ENCODE measurements at places on chromosomes 2 and 18.

DNA sequence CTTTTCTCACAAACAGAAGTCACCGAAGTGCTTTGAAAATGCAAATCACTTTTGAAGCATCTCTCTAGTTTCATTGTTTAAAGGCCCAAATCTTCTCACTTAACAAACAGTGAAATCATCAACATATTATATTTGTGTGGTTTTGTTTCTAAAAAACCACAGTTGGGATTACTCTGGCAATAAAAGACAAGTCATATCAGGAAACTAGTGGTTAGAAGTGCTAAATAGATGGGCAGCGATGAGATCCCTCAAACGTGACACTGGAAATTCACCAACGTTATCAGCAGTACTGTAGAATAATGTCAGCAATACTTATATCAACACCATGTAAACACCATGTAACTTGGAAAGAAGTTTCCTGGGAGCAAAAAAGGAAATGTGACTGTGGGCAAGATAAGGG lies 893.5 kb downstream of the SUCLG1 start:
- no peak for DNase-seq

DNA sequence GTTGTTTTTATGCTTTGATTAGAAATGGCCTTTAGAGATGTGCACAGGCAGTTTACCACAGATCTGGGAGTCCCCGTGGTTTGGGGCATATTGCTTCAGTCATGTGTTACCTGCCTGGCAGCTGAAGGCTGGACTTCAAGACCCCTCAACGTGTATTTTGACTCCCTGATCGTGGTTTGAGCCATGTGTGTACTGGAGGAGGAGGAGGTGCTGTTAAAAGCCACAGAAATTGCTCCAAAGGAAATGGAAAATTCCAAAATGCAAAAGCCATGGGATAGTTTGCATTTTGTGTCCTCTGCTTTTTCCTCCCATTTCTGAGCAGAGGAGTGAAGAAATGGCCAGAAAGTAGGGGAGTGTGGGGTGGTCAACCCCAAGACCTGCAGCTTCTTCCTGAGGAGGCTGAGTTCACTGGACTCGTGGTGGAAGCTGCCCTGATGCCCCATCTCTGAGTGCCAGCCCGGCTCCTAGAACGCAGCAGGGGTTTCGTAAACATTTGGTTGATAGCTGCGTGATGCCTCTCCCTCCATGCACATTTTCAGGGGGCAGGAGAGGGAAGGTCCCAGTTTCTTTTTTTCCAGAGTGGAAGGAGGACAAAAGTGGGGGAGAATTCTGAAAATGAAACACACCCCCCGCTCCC lies 45.7 kb downstream of the ITGB1BP1 start:
- DNase-seq = no peak

DNA sequence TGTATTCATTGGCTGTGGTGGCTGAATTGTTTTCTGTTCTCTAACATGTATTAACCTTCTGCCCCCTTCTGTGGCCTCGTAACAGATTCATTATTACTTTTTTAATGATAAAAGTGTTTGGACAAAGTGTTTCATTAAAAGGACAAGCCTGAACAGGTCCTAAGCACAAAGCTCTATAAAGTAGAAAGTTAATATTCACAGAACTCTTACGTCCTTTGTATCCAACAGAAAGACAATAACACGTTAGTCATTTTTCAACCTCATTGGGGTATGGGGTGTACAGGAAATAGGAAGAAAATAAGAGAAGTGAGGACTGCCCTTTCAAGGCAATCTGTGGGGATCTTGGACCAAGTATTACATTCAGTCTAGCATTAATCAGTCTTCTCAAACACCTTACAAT lies 105.5 kb upstream of the RGPD4 start:
- no peak for DNase-seq

DNA sequence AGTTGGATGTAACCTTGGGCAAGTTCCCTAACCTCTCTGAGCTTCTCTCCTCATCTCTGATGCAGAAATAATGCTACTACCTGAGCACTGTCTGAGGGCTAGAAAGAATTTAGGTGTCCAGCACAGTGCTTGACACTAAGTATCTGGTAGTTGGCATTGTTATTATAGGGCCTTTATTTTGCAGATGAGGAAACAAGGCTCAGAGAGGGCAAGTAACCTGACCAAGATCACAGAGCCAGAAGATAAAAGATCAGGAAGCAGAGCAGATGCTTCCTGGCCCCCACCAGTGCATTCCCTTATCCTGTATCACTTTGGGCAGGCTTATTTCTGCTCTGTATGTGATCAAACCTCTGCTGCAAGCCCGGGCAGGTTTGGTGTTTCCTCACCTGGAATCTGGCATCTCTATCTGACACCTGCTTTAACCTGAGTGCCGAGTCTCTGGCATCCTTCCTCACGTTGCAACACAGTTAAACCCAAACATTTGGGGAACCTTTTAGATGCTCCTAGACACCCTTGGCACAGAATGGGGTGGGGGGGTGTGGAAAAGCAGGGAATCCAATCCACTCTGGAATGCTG lies 69.9 kb downstream of the PLB1 start:
- no peak for DNase-seq

GRCh38 chr18:59733421-59733820 lies 36.2 kb upstream of the CCBE1 start:
- DNase-seq = no peak

GRCh38 chr2:129080715-129081476 lies 762.2 kb upstream of the HS6ST1 start:
- no peak for DNase-seq

DNA sequence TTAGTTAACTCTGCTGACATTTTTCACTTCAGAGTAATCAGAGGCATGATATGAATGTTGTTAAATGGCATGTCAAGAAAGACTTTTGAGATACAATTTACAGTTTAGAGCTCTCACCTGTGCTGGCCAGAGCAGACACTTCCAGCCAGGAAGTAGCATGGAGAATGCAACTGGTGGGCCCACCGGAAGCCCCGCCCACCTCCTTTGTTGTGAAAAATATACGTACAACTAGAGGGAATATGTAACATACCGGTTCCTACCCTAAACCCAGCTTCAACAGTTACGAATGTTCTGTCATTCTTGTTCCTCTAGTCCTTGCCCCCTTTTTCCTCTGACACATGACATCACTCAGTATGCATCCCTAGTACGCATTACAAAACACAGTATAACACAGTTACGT lies 70.2 kb upstream of the ITM2C start:
- DNase-seq = peak; percentile 13
